T-helper 2 cell (primary cell): ENCODE measurements at places on chromosomes 5 and 9.

GRCh38 chr5:80255431-80255810 lies 427 bp downstream of the SERINC5 start:
- peak; percentile 24 for DNase-seq

GRCh38 chr9:76620581-76620980 lies 143.7 kb upstream of the PCA3 start:
- no peak for DNase-seq

GRCh38 chr5:73623901-73624404 lies 2.0 kb upstream of the ARHGEF28 start:
- DNase-seq, result no peak

DNA sequence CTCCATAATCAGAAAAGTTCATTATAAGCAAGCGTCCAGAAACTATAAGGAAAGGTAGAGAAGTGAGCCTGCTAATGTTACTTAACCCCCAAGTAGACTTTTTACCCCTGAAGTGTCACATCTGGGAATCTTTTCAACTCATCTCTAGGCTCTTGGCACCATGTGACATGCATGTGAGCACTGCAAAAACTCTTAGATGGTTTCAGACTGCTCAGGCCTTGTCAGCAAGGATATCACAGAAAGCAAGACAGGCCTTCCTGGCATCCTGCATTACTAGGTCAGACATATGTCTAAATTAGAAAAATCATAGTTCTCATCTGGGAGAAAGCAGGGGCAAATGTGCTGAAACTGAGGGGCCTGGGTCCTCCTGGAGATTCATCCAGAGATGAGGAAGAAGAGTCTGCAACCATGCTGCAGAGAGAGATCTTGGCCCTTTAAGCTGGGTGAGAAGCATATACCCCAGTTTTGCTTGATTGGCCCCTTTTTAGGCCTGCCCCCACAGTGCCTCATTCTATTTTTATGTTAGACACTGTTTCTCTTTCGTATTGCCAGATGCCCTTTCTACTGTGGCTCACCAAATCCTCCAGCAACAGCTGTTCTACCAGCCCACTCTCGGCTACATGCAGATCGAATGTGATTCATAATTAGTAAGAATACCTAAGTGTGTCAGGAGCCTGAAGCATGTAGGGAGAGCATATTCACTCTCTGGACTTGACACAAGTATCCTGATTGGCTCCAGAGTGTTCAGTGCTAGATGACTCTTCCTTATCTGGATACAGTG lies 19.0 kb downstream of the TMEM8B start:
- DNase-seq, result no peak

DNA sequence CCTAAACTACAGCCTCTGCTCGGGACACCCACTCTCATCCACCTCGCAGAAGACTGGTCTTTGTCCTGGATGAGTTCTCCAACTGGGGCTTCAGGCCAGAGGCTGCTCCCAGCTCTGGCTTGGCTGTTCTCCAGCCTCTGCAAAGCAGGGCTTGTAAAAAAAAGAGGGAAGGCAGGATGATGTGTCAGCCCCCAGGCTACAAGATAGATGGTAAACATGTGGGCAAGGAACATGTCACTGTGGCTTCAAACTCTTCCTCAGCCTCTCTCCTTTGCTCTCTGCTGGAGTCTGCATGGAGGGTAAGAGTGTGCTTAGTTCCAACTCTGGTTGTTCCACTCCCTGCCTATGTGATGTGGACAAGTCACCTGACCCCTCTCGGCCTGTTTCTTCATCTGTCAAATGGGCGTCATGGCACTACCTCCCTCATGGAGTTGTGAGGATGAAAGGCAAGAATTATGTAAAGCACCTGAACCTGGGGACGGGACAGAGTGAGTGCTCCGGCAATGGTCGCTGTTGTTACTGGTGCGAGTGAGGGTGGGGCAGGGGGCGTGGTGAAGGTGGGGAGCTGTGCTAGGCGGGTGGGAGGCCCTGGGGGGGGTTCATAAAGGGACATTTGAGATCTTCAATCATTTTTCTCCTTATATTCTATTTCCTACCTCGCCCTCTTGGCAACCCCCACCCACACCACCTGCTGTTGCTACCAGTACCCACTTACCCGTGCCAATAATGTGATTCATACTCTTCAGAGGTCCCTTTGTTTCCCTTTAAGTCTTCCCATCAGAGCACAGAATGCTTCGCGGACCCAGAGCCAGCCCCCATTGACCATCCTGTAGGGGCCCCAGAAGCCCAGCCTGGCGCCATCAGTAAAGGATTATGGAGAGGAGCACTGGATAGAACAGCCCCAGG lies 6.8 kb upstream of the ZNF79 start:
- DNase-seq, result no peak

DNA sequence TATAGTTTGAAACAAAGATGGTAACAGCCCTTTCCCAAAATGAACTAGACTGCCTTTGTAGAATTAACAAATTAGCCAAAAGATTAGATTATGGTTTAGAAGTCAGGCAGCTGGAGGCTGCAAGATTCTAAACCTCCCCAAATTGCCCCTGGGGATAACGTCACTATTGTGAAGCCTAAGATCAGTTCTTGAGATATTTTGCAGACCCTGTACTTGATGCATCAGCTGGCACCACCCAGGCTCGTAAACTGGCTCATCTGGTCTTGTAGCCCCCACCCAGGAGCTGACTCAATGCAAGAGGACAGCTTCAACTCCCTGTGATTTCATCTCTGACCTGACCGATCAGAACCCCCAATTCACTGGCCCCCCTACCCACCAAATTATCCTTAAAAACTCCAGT lies 4.2 kb upstream of the SOWAHA start:
- no peak for DNase-seq

- no peak for DNase-seq
These were observed 1158.6 kb downstream of the CDH12 start for GRCh38 chr5:21694567-21694966.

- no peak for DNase-seq
These were observed 96.2 kb downstream of the RXRA start for GRCh38 chr9:134422301-134423090.

GRCh38 chr9:131282688-131283422 lies 6.5 kb upstream of the FAM78A start:
- DNase-seq, result no peak

GRCh38 chr9:130870491-130871381 lies 25.9 kb downstream of the QRFP start:
- DNase-seq, result no peak

- no peak for DNase-seq
These were observed 5.8 kb downstream of the USP20 start for GRCh38 chr9:129841071-129841470.

GRCh38 chr5:55305345-55305744 lies 2.1 kb downstream of the DHX29 start:
- DNase-seq, result no peak

DNA sequence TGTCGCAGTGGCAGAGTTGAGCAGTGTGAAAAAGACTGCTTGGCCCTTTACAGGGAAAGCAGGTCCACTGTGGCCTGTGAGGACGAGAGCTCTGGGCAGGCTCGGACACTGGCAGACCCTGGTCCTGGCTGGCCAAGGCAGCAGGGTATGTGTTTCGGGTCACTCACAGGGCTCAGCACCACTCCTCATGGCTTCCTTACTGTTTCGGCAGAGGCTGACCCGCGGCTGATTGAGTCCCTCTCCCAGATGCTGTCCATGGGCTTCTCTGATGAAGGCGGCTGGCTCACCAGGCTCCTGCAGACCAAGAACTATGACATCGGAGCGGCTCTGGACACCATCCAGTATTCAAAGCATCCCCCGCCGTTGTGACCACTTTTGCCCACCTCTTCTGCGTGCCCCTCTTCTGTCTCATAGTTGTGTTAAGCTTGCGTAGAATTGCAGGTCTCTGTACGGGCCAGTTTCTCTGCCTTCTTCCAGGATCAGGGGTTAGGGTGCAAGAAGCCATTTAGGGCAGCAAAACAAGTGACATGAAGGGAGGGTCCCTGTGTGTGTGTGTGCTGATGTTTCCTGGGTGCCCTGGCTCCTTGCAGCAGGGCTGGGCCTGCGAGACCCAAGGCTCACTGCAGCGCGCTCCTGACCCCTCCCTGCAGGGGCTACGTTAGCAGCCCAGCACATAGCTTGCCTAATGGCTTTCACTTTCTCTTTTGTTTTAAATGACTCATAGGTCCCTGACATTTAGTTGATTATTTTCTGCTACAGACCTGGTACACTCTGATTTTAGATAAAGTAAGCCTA lies 15.7 kb downstream of the SQSTM1 start:
- DNase-seq, result peak; percentile 33

DNA sequence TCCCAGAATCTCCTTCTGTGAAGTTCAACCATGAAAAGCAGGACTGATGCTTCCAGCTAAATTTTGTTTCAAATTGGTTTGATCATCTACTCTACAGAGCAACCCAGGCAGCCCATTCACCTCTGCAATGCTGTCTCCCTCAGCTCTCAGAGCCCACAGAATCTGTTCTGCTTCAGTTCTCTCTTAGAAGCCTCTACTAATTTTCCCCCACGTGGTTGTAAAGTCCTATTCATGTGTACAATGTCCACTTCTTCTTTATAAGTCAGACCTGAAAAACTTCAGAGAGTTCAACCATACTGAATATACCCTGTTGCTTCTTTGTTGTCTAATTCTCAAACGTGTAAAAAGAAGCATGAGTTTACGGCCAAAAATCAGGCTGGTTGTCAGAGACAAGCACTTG lies 21.3 kb upstream of the FAM13B start:
- no peak for DNase-seq

GRCh38 chr9:79040671-79041070 lies 531.1 kb upstream of the TLE4 start:
- no peak for DNase-seq

GRCh38 chr9:98357921-98358535 lies 102.6 kb upstream of the TBC1D2 start:
- no peak for DNase-seq

DNA sequence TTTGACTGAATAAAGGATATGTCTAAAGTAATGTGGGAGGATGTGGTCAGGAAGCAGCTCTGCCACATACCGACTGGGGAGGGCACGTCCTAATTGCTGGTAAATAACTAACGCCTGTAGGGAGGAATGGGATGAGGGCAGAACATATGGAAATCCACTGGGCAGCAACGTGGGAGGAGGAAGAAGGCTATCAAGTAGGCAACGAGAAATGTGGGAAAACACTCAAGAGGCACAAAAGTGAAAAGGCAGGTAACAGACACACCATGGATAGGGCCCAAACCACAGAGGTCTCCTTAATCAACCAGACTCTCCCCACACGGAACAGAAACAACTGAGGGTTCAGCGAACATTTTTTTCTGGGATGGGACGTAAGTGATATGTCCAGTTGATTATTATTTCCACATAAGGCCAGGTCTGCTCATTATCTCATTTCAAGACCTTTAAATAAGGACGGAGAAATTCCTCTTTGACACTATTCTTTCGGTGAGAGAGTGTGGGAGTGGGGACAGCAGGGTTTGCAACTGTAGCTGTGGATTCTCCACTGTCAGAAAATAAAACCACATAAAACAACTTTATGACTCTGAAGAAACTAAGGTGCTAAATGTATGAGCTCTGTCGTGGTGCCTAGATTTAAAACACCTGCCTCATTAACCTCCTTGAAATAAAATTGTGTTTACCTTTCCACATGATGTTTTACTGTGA lies 17.0 kb downstream of the IARS1 start:
- no peak for DNase-seq

- no peak for DNase-seq
These were observed 20.4 kb upstream of the C9orf152 start for GRCh38 chr9:110228321-110228720.

DNA sequence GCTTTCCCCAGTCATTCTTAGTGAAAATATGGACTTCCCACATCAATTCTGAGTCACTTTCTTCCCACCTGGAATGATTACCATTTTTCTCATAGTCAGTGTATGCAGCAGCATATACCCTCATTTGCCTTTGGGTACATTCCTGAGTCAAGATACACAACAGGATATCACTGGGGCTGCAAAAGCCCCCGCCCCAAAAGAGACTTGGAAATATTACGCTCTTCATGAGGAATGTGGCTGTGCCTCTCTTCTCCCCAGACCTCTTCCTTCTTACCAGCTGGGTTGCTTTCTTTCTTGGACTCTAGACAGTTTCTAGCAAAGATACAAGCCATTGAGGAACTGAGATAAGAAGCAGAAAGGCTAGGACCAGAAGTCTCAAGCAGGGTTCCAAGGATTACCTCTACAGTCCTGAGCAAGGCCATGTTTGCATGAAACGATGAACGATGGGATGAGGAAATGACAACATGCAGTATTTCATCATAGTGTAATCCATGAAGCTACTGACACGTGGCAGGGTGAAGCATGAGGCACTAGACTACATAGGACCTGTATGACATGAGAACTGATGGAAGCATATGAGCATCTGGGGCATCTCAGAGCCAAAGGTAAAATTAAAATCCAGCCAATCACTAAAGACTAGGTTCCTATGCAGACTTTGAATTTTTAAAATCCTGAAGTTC lies 218.1 kb downstream of the RAB3C start:
- DNase-seq, result no peak

- no peak for DNase-seq
These were observed 36.9 kb upstream of the PIP5K1B start for GRCh38 chr9:68668127-68668526.

GRCh38 chr9:29865764-29866313 lies 2292.6 kb upstream of the C9orf72 start:
- DNase-seq, result no peak

DNA sequence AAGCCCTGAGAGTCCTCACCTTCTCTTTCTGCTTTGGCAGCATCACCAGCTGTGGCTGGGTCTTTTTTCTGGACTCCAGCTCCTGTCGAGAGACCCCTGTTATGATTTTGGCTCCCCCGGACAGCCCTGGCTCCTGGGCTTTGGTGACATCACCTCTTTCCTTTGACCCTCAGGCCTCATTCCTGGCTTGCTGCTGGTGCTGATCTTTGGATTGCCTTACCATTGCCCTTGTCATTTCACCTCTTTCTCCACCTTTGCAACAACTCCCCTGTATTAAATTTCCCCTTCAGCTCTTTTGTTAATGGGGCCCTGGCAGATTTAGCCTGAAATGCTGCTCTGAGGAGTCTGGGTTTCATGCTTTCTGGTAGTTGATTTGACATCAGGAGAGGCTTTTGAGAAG lies 322.8 kb downstream of the ZSWIM6 start:
- DNase-seq, result no peak

- DNase-seq, result no peak
These were observed 35.2 kb downstream of the YIPF5 start for GRCh38 chr5:144135113-144135762.

DNA sequence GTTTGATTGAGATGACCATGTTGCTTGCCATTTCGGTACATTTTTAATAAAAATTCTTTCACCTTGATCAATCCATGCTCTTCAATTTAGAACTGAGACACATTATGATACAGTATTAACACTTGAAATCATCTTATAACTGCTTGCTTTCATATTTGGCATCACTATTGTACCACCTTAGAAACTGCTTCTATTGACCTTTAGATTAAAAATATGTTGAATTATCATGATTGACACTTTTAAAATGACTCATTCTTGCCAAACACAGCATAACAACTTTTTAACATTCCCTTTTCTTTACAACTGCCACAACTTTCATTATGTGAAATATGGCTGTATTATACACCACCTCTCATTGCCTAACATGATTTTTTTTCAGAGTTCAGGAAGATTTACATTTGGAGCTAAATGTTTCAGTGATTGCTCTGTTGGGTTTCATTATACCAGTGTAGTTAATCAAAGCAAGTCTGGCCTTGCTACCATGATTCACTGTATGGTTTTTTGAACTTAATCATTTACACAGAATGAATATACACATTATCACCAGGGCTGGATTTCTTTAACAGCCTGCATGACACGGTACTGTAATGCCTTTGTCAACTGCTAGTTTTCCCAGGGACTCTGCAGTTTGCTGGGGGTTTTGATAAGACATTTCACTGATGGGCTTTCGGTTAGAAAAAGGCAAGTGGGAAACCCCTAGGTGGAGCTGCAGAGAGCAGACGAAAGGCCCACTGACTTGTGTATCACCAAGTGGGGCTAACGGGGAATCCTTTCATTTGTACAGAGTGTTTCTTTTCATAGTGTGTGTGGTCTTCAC lies 93.6 kb upstream of the TLE4 start:
- no peak for DNase-seq
